ENCODE measurements at places on chromosomes 1 and 21.

DNA sequence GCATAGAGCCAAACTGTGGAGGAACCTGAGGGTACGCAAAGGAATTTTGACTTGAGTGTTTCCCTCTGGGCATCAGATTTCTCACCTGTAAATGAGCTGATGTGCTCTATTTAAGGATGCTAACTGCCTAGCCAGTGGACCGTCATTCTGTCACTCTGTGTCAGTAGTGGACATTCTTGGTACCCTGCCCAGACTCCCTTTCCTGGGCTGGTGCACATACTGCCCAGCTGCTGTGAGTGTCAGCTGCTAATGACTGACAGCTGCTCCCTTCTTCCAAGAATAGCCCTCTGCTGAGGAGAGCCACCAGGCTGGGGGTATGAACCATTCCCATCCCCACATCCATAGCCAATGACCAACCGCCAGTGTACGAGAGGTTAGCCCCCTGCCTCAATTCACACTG is 193.1 kb upstream of the DAB1 start:
- DNase-seq, result no peak

DNA sequence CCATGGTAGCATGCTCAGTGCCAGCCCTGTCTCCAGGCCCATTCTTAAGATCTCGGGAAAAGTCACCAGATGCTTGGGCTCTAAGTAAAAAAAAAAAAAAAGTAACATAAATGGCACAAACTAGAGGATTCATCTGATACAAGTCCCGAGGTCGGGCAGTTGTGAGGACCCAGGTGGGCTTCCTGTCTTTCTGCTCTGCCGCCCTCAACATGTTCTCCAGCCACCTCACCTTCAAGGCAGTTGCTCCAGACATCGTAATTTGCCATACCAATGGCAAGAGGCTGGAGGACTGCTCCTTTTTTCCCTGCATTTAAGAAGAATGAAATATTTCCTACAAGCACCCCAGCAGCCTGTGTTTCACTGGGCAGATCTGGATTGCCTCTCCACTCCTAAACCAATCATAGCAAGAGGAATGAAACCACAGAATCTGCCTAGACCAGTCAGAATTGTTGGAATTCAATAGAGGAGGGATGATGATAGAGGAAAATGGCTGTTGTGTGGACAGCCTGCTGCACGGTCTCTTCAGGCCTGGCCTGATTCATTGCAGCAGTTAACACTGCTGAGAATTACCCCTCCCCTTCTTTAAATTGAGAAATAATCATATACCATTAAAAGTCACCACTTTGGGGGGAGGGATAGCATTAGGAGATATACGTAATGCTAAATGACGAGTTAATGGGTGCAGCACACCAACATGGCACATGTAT is 5.4 kb downstream of the HMGN2 start:
- DNase-seq, result peak; percentile 26

DNA sequence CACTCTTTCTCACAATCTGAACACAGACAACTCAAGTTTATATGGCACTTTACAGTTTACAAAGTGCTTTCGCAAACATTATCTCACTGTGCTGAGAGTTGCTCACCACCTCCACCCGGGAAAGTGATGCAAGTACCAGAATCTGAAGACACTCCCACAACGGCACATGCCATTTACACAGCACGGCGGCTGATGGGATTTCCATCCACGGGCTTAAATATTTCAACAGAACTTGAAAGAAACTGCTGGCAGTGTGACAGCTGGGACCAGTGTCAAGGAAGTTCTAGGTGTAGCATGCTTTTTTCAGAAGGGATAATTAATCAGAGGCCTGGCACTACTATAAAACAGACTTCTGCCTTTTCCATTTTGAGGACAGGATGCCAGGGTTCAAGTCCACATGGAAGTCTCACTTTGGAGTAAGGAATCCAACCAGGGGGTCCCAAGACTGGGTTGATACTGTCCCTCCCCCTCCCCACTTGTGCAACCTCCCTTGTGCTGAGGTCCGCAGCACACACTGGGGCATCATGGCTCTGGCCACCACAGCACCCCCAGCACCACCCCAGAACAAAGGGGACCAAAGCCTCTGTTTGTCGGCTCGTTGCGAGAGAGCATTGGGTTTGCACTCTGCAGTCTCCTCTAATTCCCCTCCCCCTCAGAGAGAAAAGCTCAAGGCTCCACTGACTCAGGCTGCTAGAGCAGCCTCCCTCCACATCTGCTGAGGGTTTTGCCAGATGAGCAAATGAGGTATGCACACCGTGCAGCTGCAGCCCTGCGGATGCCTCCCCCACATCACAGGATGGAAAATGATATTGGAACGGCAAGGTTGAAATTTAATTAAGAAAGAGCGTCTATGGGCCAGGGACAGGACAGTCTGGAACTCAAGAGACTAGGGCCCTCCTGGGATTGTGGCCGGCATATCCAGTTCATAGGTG is 154.9 kb downstream of the TGFBR3 start:
- no peak for DNase-seq

- peak; percentile 71 for DNase-seq
Measured at GRCh38 chr1:42334240-42335049, 590 bp downstream of the FOXJ3 start.

- DNase-seq, result no peak
Measured at GRCh38 chr1:232704256-232704655, 74.3 kb upstream of the SIPA1L2 start.

DNA sequence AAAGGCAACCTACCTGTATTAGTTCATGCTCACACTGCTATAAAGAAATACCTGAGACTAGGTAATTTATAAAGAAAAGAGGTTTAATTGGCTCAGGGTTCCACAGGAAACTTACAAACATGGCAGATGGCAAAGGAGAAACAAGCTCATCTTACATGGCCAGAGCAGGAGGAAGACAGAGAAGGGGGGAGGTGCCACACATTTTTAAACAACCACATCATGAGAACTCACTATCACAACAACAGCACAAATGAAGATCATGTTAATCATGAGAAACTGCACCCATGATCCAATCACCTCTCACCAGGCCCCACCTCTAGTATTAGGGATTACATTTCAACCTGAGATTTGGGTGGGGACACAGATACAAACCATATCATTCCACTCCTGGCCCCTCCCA is 90.6 kb upstream of the KCTD3 start:
- DNase-seq, result no peak

GRCh38 chr1:192443616-192444015 is 126.8 kb downstream of the RGS21 start:
- DNase-seq, result no peak

DNA sequence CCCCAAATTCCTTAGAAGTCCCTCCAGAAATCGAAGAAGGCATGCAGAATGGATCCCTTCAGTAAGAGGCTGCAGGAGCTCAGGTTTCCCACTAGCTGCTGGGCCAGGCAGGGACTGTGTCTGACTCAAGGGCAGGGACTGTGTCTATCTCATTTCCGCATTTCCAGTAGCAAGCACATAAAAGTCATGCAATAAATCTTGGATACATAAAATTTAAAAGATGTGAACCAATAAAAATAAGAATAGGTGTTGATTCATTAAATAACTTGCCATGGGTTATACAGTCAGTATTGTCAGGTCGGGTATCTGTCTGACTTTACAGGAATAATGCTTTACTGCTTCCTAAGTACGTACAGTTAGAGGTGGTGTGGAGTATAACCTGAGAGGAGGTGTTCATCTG is 15.2 kb downstream of the PM20D1 start:
- no peak for DNase-seq

DNA sequence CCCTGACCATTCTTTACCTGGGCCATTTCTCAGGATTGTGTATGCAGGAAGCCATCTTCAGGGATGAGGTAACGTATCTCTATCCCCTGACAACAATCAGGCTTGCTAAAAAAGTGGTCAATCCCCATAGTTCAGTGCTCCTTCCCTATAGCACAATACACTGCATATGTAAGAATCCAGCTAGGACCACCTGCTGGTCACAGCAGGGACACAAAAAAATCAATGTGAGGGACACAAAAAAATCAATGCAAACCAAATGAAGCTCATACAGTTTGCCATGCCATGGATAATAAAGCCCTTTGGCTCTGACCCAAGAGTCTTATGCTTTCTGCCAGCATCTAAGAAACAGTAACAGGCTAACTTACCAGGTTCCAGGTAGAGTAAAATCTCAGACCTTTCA is 16.3 kb downstream of the ACBD6 start:
- no peak for DNase-seq

DNA sequence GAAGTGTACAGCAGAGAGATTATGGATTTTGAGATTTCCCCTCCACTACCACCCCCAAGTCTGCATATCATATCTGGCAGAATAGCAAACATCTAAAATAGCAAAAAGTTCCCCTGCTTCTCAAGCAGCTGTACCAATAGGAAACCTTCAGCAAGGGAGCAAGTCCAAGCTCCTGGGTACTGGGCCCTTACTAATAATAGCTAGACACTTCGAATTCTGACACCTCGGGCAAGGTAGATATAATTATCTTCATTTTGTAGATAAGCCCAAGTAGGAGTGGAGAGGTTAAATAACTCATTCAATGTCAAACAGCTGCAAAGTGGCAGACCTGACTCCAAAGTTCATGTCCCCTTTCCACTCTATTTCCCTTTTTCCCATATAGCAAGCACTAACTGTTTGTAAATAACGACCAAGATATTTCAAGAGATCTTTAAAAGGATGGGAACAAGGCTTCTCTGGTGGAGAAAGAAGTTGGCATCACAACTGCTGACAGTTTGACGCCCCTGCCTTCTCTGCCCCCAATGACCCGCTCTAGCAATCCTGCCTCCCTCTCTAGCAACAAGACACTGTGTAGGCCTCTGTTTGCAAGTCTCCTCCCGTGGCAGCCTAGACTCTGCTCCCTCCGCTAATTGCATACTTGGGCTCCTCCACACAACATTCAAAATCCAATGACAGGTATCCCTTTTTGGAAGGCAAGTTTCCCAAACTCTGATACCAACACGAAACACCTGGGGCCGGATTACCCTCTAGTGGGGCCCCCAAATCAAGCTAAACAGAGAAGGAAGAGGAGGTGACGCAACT is 18.7 kb upstream of the ADAR start:
- no peak for DNase-seq
